Stimulated activated CD8-positive, alpha-beta memory T cell treated with anti-CD3 and anti-CD28 coated beads, Interleukin-4, amount 100 ng/mL, for 1 hour (primary cell): ENCODE measurements at places on chromosomes 6 and 20.

- no peak for DNase-seq
Observed at GRCh38 chr20:23404196-23404595, 17.1 kb downstream of the NAPB start.

DNA sequence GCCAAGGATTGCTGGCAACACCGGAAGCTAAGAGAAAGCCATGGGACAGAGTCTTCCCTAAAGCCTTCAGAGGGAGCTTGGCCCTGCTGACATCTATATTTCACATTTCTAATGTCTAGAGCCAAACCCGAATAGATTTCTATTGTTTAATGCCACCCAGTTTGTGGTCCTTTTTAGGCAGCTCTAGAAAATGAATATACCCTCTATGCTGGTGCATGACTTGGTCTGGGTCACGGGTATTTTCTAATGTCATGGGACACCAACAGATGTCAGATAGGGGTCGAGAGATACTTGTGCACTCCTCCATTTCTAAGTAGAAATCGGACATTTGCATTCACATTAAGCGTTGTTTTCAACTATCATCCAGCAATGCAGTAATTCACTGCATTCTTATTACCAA is 37.0 kb upstream of the SOX4 start:
- no peak for DNase-seq

GRCh38 chr6:158073776-158074175 is 92.1 kb downstream of the SYNJ2 start:
- no peak for DNase-seq

DNA sequence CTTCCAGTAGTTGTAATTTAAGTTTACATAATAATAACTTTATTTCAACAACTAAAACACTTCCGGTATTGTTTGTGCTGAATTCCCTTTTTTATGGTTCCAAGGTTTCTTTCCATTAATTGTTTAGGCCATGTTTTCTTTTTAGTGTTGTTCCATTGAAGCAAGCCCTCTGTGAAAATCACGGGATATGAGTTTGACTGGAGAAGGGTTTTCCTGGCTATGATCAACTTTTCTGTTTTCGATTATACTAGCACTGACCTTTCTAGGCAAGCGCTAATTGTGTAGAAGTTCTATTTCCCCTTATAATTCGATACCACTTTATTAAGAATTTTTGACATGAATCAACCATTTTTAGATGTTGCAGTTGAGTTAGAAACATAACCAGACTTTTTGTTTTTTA is 2.4 kb downstream of the LAMA2 start:
- DNase-seq: no peak

DNA sequence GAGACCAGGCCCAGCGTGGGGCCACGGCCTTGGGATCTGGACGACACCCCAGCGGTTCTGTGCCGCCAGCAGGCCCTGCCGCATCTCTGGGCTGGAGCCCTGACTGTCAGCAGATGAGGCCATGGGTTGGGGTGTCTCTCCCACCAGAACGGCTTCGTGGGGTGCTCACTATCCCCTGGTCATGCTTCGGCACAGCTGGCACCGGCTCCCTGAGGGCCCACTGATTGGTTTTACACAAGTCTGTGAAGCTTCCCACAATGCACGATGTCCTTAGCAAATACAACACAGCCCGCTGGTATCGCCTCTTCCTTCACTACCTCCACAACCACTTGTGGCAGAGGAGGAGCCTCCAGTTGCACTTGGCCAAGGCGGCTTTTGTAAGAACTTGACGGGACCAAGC is 94.3 kb downstream of the THBS2 start:
- DNase-seq: no peak

GRCh38 chr20:40657526-40657925 is 31.5 kb downstream of the MAFB start:
- no peak for DNase-seq

DNA sequence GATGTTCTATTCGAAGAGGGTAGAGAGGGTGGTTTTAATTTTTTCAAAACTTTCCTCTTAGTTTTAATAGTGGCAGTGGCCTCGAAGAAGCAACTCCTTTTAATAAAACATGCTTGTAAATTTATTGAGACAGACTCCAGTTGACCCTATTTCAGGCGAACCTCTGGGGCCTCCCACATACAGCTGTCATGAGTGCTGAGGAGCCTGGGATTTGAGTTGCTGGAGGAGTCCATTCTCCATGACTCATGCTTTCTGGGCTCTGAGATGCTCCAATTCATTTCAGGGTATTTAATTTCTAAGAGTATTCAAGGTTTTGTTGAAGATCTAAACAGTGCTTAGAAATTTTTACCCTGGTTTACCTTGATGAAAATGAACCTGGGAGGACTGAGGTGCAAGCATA is 580.4 kb downstream of the CBLN4 start:
- no peak for DNase-seq

DNA sequence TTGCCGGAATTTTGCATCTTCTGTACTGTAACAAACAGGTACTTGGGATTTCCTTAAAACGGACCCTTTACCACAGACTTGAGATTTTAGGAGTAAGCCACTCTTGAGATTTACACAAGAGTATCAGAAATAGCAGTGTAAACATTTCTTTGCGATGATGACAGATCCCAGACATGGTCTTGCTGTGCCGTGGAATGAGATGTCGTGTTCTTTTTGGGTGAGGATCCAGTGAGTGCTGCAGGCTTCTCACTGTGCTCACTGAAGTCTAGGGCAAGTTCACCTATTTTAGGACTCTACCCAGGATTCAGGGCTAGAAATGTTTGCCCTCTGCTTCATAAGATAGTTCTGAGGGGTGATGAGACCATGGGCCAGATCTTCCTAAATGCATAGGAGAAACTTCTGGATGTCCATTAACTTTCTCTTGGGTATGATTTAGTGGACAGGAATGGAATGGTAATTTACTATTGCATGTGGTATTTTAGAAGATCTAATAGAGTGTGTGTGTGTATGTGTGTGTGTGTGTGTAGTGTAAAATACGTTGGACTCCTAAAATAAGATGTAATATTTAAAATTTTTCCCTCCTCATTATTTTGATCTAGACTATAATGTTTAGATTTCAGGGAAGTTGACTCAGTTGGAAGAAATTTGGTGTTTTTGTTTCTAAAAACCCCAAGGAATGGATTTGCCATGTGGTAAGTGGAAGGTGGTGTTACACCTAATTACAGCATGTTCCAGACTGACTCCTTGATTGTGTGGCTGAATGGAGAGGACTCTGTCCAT is 8.5 kb downstream of the LRRC1 start:
- DNase-seq: no peak

- DNase-seq: no peak
Observed at GRCh38 chr6:120871416-120872261, 462.6 kb downstream of the TBC1D32 start.

GRCh38 chr20:37524859-37525708 is 2.6 kb downstream of the BLCAP start:
- DNase-seq: no peak

- no peak for DNase-seq
Observed at GRCh38 chr20:40148886-40149285, 540.1 kb downstream of the MAFB start.

GRCh38 chr6:24149836-24150235 is 23.8 kb downstream of the NRSN1 start:
- DNase-seq: no peak

- DNase-seq: no peak
Observed at GRCh38 chr6:105786449-105786848, 299.7 kb upstream of the PRDM1 start.

- no peak for DNase-seq
Observed at GRCh38 chr6:18585032-18585573, 198.0 kb downstream of the RNF144B start.

DNA sequence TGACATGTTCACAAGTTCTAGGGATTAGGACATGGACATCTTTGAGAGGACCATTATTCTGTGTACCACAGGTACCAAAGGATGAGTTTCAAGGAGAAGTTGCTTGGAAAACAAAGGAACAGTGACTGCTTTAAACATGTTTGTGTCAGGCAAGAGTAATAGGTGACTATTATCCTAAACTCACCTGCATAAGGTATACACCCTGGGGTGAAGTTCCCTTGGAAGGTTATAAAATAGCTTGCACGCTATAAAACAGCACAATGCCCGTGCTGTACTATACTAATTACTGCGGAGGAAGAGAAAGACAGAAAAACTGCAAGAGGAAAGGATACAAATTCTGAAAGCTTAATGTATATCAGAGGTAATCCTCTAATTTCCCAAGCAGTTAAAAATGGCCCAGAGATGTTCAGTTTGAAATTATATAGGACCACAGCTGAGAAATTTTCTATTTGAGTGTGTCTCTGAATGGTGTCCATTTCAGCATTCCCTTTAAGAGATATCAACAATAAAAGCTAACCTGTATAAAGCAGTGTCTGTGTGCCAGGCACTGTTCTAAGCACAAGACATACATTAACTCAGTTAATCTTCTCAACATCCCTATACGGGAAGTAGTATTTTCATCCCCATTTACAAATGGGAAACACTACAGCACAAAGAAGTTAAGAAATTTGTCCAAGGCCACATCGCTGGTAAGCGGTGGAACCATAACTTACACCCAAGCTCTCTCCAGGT is 19.7 kb downstream of the TBC1D32 start:
- DNase-seq: no peak

DNA sequence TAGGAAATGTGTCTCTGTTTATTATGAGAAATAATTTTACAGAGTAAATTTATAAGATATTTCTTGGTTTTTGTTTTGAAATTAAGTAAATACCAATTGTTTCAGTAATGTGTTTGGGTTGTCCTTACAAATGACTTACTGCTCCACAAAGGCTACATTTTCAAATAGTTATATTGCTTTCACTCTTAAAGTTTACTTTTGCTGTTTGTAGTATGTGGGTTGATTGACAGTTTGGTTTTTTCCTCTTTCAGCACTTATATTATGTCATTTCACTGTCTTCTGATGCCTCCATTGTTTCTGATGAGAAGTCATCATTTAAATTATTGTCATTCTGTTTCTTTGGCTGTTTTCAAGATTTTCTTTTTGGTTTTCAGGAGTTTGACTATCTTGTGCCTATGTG is 34.9 kb upstream of the SUMO4 start:
- no peak for DNase-seq

DNA sequence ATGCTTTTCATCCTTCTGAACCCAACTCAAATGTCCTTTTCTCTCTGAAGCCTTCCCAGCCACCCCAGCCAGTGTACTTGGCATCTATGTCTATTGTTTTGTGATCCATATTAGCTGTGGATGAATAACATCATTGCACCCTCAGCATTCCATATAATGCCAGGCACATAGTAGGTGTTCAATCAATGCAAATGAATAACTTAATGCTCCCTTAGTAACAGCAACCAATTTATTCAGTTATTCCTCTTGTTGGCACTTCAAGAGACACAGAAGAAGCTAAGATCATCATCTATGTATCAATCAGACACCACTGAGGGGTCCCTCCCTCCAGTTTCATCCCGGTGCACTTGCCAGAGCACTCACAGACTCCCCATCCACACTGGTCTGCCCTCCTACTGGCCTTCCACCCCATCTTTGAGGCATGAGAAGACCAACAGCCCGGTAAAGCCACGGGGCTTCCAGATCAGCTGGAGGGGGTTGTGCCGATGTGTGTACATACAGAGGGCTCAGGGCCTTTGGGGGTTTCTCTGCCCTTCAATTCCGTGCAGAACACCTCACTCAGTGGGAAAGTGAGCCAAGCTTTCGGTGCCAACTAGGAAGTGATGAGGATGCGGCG is 2.4 kb upstream of the TAF8 start:
- DNase-seq: no peak

DNA sequence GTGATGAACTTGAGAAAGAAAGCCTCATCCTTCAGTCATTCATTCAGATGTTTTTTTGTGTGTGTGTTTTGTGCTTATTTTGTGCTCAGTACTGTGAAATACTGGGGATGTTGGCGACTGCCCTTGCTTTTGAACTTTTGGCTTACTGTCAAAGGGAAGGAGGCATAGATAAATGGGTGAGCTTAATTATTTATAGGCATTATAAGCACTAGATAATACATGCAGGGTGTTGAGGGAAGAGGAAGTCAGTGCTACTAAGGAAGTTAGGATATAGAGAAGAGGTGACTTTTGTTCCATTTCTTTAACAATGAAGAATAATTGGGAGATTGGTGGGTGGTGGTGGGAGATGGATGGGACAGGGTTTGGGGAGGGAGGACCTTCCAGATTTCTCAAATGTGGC is 23.6 kb downstream of the XRN2 start:
- no peak for DNase-seq

- no peak for DNase-seq
Observed at GRCh38 chr6:93915961-93916360, 496.6 kb upstream of the EPHA7 start.

DNA sequence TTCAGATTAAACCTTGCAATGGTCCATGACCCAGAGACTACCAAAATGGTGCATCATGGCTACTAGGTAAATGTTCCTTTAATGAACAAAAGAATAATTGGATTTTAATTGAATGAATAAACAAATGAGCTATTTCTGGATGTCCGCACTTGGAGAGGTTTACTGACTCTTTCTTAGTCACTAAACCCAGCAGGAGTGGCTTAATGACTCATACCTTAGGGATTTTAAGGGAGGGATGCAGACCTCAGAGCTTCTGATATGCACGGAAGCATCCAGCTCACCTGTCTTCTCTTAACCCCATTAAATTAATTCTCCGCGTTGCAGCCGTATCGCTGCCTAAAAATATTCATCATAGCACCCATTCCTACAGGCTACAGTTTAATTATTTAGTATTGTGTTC is 970.0 kb upstream of the SLC35B3 start:
- no peak for DNase-seq

- no peak for DNase-seq
Observed at GRCh38 chr6:122495612-122496011, 24.0 kb upstream of the SERINC1 start.

- DNase-seq: no peak
Observed at GRCh38 chr6:109300874-109301273, 81.4 kb downstream of the CD164 start.

DNA sequence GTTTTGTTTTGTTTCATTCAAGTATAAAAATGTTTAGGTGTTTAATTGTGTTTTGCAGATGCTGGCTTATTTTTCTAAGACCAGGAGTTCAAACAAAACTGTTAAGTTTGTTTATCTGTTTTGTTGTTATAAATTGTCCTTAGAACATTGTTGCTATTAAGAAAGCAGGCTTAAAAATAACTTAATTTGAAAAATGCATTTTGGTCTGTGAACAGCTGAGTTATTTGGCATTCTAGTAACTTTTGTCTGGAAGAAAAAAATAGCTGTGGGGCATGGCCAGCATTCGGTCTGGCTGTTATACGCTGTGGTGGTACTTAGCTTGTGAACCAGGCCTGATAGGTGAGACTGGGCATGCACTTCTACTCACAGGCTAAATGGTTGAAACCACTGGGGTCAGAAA is 37.8 kb downstream of the SLX4IP start:
- no peak for DNase-seq

DNA sequence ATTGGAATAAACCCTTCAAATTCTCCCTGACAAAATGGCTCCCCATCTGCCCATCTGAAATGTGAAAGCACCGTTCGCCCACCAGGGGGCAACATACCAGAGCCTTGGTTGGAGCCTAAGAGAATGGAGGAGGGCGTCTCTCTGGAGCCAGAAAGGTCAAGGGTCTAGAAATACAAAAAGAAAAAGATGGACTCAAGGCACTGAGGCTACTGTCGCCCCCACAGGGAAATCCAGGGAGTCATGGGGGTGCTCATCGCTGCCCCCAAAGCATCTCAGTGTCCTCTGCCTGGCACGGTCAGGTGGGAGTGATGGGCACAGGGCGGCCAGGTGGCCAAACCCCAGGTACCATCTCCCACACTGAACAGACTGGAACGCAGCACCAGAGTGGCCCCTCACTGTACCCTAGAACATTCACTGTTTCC is 136.3 kb downstream of the ZMYND8 start:
- peak; percentile 5 for DNase-seq

- no peak for DNase-seq
Observed at GRCh38 chr6:3294396-3294795, 35.6 kb downstream of the PSMG4 start.

- DNase-seq: no peak
Observed at GRCh38 chr6:135085700-135086413, 31.2 kb upstream of the HBS1L start.

- DNase-seq: no peak
Observed at GRCh38 chr6:105791179-105791578, 295.0 kb upstream of the PRDM1 start.
